NB4 (cell line): ENCODE measurements at places on chromosomes 1 and 21.

DNA sequence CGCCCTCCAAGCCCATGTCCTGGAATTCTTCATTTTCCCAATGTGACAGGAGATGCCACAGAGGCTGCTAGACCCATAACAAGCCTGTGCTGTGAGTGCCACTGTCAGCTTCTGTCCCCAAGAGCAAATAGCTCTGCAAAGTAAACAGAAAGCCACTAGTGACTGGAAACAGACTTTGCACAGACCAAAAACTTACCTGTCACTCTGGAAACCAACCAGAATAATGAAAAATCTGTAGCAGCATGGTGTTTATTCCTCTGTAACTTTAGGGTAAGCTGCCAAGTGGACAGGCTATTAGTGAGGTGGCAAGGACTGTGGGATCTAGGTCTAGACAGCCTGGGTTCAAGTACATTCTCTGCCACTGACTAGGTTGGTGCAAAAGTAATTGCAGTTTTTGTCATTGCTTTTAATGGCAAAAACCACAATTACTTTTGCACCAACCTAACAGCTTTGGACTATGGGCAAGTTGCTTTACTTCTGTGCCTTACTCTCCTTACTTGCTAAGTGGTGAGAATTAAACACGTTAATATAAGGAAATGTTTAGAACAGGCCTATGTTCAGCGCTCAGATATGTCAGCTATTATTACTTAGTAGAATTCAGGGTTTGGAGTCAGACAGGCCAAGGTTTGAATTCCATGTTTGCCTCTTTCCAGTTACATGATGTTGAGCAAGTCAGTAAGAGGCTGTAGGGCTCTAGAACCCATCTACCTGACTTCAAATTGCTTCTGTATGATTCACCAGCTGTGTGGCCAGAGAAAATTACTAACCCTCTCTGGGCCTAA is at the start of gene C8B:
Gene C8B (minus strand): TSS at position 100 of the 782 bp plus-strand sequence. CDS start 67 bp downstream, at position 33.
- no peak for DNase-seq

DNA sequence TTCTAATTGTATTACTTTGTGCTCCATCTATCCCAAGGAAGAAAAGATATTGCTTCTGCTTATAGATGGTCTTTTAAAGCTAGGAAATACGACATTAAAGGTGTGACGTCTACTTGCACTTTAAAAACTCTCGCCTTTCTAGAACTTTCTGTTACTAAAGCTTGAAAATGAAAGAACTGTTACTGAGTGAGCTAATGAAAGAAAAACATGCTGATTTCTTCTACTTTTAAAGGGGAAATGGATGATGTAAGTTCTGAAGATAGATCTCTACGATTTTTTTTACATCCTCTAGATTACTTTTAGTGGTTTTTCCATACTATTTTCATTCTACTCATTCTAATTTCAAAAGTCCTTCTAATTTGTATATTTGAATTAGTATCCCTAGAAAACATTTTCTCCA is 387.5 kb downstream of the USP25 start:
- DNase-seq = no peak

DNA sequence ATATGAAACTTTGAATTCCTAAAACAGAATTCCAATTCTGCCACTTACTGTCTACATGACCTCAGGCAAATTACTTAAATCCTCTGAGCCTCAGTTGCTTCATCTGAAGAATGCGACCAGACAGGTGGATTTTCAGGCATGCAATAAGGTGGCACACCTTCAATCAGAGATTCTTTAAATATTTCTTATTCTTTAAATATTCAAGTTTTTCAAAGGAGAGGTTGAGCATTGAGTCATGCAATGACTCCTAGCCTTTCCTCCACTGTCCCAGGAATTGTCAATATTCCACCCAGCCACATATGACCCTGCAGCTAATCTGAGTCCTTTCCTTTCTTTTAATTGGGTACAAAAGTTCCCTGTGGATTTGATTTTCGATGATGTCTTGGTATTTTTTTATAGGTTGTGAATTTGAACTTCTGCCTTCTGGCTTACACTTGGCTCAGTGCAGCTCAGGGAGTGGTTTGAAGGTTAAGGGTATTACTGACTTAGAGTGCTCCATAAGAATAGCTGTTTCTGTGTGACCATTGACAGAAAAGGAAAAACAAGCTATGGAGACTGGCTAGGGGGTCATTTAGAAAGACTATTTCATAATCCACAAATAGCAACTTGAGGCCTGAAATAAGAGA is 52.2 kb upstream of the PRDX6 start:
- DNase-seq = no peak

DNA sequence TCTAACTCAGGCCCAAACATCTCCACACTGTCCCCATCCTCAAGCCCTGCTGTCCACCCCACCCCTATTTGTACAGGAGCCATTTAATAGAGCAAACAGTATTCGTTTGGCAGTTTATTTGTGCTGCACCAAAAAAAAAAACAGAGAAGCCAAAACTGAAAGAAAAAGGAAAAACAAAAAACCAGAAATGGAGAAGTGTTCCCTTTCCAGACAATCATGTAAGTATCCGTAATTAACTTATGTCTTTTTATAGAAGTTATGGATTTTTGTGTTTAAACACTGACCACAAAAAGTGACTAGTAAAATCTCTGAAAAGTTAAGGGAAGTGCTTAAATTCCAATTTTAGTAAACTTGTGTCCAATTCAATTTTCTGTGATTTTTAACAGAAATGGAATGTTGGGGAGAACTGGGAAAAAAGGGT is 40.4 kb upstream of the ZBTB18 start:
- DNase-seq = no peak

DNA sequence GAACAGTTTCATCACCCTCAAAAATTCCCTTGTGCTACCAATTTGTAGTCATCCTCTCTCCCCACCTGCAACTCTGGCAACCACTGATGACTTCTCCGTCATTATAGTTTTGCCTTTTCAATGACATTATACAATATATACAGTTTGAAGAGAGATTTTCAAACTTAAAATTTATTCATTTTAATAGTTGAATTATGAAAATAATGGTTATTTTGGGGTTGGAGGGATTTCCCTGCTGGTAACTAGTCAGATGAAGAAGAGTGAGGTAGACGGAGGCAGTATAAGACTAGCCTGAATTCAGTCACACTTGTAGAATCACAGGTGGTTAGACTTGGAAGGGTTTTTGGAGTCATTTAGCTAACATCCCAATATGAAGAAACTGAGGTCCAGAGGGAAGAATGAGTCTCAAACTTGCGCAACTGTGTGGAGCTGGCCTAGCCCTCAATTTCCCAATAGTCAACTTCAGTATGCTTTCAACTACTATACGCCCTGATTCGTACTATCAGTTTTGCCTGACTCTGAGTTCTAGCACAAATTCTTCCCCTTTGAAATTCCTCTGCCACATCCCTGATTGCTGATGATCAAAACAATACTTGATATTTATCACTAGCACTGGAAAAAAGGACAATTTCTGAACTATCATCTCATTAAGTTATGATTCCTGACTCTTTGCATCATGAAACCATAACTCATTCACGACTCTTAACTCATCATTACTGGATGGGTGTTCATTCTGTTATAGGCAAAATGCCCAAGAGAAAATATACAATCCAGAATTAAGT is 54.2 kb downstream of the VANGL2 start:
- no peak for DNase-seq

DNA sequence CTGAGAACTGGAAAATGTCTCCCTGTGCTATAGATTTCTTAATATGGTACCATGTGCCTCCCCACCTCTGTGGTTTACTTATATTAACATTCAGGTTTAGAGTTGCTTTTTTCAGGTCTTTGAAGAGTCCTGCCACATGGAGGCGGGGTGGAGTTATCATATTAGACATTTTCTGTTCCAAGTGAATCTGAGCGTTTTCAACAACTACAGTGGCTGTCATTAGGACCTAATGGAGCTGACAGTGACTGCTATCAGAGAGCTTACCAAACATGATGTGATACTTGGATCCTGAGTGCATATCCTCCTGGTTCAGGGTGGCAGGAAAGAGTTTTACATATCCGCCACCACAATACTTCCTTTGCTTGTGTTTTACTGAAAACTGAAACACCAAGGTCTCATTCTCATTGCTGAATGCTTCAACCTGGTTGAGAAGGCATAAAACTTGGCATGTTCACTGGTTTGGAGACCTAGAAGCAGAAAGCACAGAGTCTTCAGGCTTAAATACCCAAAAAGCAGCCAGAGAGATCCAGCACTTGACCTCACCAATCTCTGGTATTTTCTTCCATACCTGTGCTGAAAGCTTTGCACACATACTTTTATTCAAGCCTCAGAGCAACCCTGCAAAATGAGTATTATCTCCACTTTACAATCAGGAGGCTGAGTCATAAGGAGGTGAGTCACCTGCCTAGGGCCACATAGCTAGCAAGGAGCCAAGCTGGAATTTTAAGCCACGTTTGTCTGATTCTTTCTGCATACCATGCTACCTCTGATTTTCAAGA is 47.4 kb upstream of the OSBPL9 start:
- DNase-seq = peak; percentile 79
